ENCODE measurements at places on chromosomes 1 and 21.

DNA sequence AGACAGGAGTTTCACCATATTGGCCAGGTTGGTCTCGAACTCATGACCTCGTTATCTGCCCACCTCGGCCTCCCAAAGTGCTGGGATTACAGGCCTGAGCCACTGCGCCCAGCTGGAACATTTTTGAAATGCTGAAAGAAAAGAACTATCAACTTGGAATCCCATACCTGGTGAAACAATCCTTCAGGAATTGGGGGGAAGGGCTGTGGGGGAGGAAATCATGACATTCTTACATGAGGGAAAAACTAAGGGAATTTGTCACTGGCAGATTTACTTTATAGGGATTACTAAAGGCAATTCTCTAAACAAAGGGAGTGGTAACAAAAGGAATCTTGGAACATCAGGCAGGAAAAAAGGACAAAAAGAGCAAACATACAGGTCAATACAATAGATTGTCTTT, 25.8 kb downstream of the NDUFS5 start:
- DNase-seq = no peak

GRCh38 chr1:177817937-177818875, 151.7 kb downstream of the SEC16B start:
- DNase-seq = no peak

DNA sequence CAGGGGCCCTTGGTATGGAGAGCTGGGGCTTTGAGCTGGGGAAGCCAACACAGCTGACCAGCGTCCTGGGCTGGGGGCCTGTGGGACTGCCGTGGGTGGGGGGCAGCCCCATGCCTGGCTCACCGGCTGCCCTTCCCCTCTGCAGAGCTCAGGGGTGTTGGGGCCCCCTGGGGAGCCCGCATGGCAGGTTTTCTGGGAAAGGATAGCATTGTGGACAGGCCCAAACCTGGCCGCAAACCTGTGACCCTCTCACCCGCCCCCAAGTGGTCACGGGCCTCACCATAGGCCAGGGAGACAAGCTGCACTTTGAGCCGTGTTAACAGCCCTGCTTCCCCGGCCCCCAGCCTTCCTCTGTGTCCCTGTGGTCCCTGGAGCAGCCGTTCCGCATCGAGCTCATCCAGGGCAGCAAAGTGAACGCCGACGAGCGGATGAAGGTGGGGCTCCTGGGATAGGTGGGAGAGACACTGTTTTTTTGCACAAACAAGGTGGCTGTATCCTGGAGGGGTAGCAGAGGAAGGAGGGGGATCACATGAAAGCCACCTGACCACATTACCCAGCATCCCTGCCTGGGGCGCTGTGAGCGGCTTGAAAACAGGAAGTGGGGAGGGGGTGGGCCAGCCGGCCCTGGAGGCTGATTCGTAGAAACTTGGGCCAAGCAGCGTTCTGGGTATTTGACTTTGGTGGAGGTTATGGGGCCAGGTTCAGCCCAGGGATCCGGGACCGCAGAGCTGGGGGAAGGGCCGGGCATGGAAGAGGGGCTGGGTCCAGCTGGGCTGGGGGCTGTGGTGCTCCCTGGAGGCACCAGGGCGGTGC, 65.9 kb downstream of the PIK3CD start:
- no peak for DNase-seq

DNA sequence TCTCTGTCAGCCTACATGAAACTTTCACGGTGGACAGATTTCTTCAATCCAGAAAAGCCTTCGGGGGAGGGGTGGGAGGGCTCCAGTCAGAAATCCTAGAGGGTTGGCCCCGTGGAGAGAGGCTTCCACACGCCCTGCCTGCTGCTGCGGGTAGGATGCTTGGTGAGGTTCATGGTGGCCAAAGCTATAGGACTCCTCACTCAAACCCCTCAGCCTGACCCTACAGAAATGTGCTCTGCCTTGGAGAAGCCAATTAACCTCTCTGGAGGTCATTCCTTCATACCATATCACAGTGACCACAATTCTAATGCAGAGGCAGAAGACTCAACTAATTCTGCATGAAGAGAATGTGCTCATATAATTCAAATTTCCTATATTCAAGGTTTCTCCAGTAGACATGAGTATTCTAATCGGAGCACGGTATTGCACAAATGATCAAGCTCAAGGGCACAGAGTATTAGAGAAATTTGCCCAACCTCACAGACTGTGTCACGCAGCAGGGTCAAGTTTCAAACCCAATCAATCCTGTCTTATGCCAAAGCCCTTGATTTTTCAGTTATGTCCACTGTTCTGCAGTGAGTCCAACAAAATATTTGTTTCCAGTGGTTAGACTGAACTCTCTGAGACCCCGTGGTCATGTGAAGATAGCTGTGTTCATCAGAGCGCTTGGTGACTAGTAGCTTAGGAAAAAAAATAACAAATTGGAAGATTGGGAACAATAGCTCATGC, 104.8 kb downstream of the TOMM20 start:
- no peak for DNase-seq

GRCh38 chr1:3124246-3124645, 55.2 kb downstream of the PRDM16 start:
- no peak for DNase-seq

All from NCI-H2107 (cell line).